Stimulated activated CD8-positive, alpha-beta memory T cell treated with anti-CD3 and anti-CD28 coated beads, Interleukin-4, amount 100 ng/mL, for 48 hours (primary cell): ENCODE measurements at places on chromosomes 7 and 10.

DNA sequence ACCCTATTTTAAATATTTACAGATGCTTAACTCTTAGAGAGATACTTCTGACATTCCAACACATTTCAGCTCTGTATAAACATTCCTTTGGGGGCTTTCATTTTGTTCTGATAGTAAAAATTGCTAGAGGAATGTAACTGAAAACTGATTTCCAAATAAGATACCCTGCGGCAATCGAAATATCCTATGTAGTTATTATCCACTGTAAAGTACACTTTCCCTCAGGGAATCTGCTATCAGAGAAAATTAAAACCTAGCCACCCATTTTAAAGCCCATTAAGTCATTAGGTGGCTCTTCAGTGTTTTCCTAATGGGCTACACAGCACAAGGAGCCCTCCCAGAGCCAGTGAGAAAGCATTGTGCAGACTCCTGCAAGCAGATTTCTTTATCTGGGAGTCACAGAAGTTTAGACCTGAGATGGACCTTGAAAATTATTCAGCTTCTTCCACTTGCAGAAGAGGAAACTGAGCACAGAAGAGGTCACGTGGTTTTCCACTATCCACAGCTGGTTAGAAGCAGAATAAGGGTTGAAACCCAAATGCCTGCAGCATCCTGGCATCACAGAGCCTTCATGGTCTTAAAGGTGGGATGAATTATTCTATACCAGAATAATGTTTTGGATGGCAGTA is 12.6 kb upstream of the CPVL start:
- no peak for DNase-seq

DNA sequence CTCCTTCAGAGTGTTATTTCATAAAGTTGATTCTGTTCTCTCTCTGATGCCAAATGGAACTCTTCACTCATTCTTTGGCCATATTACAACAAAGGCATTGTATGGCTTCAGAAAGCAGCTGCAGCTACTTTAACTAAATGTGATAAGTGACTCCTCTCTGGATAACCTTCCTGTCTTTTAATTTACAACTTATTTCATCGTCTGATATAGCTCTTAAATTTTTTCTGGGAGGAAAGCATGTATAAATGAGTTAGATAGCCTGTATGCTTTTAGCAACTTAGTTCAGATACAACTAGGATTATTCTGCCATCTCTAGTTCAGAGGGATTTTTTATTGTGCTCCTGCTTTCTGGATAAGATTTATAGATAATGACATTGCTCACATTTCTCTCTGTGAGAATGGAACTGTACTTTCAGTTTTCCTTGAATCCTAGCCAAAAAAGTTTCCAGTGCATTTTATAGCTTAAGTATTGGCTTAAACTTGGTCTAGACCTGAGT is 57.5 kb downstream of the KLHDC10 start:
- no peak for DNase-seq

GRCh38 chr7:92397542-92397941 is 49.7 kb upstream of the GATAD1 start:
- DNase-seq = no peak

DNA sequence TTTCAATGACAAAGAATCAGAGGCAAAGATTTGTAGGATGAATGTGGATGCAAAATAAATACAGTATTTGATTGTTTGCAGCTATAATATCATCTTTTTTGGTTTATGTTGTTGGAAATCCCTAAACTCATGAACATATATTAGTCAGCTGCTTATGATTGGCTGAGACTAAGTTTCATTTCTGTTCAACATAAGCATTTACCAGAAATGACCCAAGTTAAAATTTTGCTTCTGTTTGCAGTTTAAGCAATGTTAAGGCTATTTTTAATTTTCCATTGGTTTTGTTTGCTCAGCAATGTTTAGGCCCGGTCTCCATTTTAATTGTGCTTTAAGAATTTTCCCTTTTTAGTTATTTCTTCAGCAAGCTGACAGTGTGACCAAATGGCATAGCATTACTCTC is 22.0 kb downstream of the GIMAP6 start:
- no peak for DNase-seq

DNA sequence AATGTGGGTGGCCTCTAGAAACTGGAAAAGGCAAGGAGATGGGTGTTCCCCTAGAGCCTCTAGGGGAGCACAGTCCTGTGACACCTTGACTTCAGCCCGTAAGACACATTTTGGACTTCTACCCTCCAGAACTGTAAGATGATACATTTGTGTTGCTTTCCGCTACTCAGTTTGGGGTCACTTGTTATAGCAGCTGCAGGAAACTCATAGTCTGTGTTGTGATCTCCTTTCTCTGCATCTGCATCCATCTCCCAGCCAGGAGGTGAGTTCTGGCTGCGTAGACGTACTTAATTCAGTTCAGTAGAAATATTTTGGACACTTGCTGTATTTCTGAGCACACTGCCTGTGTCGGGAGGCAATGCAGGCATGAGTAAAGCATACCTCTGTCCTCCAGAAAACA is 29.3 kb upstream of the DMBT1 start:
- DNase-seq = no peak

GRCh38 chr7:87312215-87312865 is 33.1 kb upstream of the CROT start:
- DNase-seq = peak; percentile 71

- DNase-seq = no peak
These were observed 17.6 kb upstream of the TNPO3 start for GRCh38 chr7:129072479-129073011.

DNA sequence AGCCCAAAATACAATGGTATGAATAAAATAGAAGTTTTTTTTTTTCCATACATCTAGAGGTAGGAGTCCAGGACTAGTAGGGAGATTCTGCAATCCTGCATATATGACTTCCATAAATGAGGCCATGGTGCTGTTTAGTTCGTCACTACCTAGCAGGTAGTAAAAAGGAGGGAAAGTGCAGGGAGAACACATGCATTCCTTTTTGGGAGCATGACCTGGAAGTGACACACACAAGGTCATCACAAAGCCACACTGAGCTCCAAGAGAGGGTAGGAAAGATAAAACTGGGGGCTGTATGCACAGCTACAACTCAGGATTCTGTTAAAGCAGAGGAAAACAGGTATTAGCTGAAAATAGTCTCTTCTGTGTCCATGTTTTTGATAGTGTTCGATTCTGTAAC is 2.2 kb downstream of the CROT start:
- no peak for DNase-seq

- DNase-seq = no peak
These were observed 27.7 kb upstream of the PRKAR1B start for GRCh38 chr7:754531-755412.

DNA sequence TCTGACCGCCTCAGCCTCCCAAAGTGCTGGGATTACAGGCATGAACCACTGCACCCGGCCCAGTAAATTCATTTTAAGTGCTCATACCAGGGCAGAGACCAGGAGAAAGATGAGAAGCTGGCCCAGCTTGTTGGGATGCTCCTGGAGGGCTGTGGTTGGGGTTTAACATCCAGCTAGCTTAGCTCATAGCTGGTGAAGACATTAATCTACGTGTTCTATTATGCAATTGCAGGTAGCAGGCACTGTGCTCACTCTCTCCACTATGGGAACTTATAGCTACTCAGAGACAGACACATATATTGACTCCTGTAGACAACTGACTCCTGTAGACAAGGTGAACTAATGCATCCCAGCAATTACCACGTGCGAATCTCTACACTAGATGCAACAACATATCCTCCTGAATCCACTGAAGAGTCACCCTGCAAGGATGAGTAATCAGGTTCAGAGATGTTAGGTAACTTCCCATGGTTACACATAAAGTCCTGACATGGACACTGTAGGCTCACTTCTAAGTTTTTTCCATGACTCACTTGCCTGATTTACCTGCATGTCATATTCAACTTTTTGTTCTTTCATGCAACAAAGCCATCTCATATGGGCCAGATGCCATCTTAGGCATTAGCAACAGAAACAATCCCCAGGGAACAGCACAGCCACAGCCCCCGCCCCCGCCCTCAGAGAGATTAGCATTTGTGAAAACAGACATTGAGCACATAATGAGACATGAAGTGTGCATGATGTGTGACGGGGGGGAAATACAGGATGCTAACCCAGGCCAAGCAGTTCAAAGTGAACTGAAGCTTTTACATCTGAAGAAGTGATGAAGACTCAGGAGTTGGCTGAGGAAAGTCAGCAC is 37.2 kb downstream of the ERLIN1 start:
- peak; percentile 60 for DNase-seq

- no peak for DNase-seq
These were observed 322.4 kb downstream of the HGF start for GRCh38 chr7:81447351-81447952.

- DNase-seq = no peak
These were observed 3.1 kb downstream of the ANKRD22 start for GRCh38 chr10:88848499-88848898.

- no peak for DNase-seq
These were observed 251.9 kb upstream of the FOXK1 start for GRCh38 chr7:4430227-4430626.

DNA sequence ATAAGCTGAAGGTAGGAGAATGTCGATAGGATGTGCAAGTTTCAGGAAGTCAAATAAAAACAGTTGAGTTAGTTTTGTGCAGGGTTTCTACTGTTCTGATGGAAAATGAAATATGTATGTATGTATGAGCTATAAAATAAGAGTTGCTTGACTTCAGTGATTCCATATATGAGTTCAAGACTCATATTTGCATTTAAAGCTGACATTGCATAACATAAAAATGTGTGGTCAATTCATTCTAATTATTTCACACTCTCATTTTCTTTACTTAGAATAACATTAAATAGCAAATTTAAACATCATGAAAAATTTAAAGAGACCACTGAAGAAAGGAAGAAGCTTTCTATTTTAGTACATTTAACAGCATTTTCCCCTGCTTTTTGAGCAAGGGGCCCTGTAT is 37.8 kb downstream of the IFIT5 start:
- DNase-seq = no peak
